Osteocyte (in vitro differentiated cells): ENCODE measurements at places on chromosomes 2 and 18. TPM values are rescaled to one million over a fixed set of nuclear protein-coding genes. Genes with fewer than 3 reads are reported as not detected.

GRCh38 chr18:59621027-59621426 lies 76.2 kb downstream of the CCBE1 start:
- no peak overlapping the region for H3K4me3 ChIP-seq
- H3K36me3 ChIP-seq, result no peaks in the 10 kb centered on the region
- H3K4me1 ChIP-seq, result peaks cover 70% of the 10 kb centered on the region
- H3K27ac ChIP-seq, result no peak overlapping the region
- DNase-seq, result no peak

DNA sequence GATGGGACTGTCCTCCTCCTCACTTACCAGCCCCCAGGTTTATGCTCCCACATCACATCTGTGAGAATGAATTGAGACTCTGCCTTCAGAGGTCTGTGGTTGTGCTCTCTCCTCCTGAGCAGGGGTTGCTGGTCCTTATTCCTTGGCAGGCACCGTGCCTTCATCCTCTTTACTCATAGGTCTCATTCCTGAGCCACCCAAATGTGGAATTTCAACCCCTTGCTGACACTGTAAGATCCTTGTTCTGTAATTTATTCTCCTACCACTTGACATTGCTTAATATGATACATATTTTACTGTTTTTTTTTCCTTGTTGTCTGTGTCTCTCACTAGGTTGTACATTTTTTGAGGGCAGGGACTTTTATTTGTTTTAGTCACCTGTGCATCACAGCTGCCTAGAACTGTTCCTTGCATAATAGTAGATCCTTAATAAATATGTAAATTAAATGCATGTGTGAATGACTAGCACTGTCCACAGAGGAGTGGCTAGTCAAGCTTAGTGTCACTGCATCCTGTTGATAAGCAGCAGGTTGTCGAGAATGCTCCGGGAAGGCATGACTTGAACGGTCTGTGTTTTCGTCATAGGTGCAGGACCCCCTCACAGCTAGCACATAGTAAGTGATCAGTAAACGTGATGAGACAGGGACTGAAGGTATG lies 180.6 kb downstream of the ZNF407 start:
- no peak overlapping the region for H3K4me3 ChIP-seq
- H3K27ac ChIP-seq, result no peak overlapping the region
- H3K27me3 ChIP-seq, result no peaks in the 10 kb centered on the region
- H3K36me3 ChIP-seq, result no peaks in the 10 kb centered on the region
- no peak for DNase-seq

DNA sequence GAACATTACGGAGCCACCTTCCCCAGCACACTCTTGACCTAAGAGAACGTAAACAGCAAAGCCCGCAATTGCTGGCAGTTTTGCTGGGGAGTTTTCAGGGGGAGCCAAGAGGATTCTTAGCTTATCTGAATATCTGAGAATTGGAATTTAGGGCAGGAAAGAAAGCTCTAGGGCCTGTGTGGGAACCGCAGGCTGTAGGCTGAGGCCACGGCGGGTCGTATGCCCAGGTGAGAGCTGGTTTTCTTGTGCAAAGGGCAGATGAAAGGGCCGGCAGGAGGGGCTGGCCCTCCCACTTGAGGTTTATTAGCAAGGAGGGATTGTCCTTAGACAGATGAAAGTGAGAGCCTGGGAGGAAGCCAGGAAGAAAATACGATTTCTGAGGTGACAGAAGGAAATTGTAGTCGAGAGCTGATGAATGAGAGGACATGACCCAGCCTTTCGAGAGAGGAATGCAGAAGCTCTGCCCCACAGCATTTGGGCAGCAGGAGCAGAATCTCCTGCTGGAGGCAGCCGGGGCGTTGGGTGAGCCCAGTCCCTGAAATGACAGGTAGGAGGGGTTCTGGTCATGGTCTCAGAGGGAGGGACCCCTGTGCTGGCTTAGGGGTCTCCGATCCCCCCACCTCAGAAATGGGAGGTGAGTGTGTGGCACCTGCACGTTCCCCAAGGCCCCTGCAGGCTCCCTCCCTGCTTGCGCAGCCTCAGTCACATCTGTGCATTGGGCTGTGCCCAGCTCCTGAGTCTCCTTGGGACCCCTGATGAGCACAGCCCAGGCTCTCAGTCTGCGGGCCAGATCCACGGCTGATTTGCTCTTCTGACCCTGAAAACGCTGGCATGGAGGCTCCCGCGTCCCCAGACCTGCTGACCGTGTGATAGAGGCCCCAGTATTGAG lies 61.1 kb downstream of the CABLES1 start:
- DNase-seq, result no peak
- H3K27me3 ChIP-seq, result no peaks in the 10 kb centered on the region
- H3K4me3 ChIP-seq, result no peak overlapping the region
- H3K27ac ChIP-seq, result no peak overlapping the region
- H3K4me1 ChIP-seq, result peaks cover 22% of the 10 kb centered on the region

DNA sequence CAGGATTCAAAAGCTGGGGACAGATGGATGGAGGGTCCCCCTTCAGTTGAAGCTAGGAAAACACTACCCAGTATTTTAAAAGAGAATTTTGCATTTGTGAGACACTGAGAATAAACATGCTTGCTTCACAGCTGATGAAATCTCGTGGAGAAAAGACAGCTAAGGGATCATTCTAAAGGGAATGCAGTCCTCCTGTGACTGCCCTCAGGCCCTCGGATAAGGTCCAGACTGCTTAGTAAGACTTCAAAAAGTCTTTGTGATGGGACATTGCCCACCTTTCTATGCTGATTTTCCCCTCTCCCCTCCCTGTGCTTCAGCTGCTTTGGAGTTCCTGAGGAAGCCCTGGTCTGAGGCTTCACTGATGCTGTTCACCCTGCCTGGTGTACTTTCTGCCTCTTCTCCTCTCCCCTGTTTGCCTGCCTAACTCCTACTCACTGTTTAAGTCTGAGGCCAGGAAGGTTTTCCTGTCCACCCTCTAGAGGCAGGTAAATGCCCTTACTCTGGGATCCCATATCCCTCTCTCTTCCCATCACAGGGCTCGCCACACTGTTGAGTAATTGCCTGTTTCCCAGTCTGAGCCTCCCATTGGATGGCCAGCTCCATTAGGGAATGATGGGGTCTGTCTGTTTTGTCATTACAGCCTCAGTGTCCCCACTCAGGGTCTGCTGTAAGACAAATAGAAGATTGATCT lies 26.6 kb downstream of the POLE4 start:
- no peak for DNase-seq
- H3K4me3 ChIP-seq, result no peak overlapping the region
- H3K36me3 ChIP-seq, result no peaks in the 10 kb centered on the region
- H3K4me1 ChIP-seq, result peaks cover 17% of the 10 kb centered on the region
- H3K27ac ChIP-seq, result no peak overlapping the region

- H3K27me3 ChIP-seq, result no peaks in the 10 kb centered on the region
- H3K27ac ChIP-seq, result no peak overlapping the region
- DNase-seq, result no peak
- peaks cover 21% of the 10 kb centered on the region for H3K4me1 ChIP-seq
- H3K36me3 ChIP-seq, result no peaks in the 10 kb centered on the region
- no peak overlapping the region for H3K4me3 ChIP-seq
These were observed 28.5 kb downstream of the INPP4A start for GRCh38 chr2:98472961-98473746.

DNA sequence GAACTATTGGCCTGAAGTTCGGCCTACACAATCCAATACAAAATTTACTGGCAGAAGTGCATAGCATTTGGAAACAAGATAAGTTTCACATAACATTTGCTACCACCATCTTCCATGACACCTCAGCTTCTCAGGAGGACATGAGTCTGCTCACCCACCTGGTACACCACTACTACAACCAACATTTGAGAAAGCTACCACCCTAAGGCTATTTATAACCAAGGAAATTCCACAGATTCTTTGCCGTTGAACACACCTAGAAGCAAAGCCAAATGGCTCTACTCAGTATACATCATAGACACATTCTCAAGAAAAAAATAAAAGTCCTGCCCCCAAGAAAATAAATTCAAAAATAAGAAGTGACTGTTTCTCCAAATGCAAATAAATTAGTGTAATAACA lies 145.3 kb downstream of the SPAG16 start:
- no peaks in the 10 kb centered on the region for H3K4me1 ChIP-seq
- H3K27me3 ChIP-seq, result peaks cover 4% of the 10 kb centered on the region
- no peak overlapping the region for H3K27ac ChIP-seq
- H3K36me3 ChIP-seq, result peaks cover 8% of the 10 kb centered on the region

- H3K4me1 ChIP-seq, result peaks cover 60% of the 10 kb centered on the region
- no peak overlapping the region for H3K4me3 ChIP-seq
- no peak for DNase-seq
- peak overlapping the region; percentile 87 for H3K27ac ChIP-seq
- no peaks in the 10 kb centered on the region for H3K27me3 ChIP-seq
- no peaks in the 10 kb centered on the region for H3K36me3 ChIP-seq
These were observed 9.2 kb downstream of the ACVR1 start for GRCh38 chr2:157866666-157867642.

GRCh38 chr18:48711651-48712486 lies 173.0 kb downstream of the CTIF start:
- H3K36me3 ChIP-seq, result peaks cover 50% of the 10 kb centered on the region
- no peaks in the 10 kb centered on the region for H3K27me3 ChIP-seq
- peaks cover 13% of the 10 kb centered on the region for H3K4me1 ChIP-seq
- H3K4me3 ChIP-seq, result no peak overlapping the region
- no peak for DNase-seq

GRCh38 chr2:73839653-73840411 lies 11.1 kb downstream of the STAMBP start:
- DNase-seq, result no peak
- no peak overlapping the region for H3K4me3 ChIP-seq
- peaks cover 15% of the 10 kb centered on the region for H3K36me3 ChIP-seq
- H3K27ac ChIP-seq, result peak overlapping the region; percentile 15
- H3K4me1 ChIP-seq, result peaks cover 18% of the 10 kb centered on the region
- H3K27me3 ChIP-seq, result no peaks in the 10 kb centered on the region

- H3K36me3 ChIP-seq, result no peaks in the 10 kb centered on the region
- no peak for DNase-seq
- no peak overlapping the region for H3K4me3 ChIP-seq
- H3K27me3 ChIP-seq, result peaks cover 51% of the 10 kb centered on the region
- H3K4me1 ChIP-seq, result no peaks in the 10 kb centered on the region
These were observed 16.7 kb upstream of the EDAR start for GRCh38 chr2:109005686-109006204.

DNA sequence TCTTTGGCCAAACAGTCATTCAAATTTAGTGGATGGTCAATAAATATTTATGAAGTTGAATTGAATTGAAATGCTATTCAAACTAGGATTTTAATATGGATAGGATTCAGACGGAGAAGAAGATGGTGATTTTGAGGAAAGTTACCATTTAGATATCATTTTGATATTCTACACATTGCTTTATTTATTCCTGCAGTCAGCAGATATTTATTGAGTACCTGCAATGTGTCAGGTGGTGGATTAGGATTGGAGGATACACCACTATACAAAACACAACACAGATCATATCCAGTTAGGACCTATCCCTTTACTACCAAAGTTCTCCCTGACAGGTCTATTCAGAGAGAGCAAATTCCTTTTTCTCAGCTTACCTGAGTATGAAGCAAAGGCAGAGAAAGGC lies 38.8 kb downstream of the MAPRE2 start:
- H3K27me3 ChIP-seq, result no peaks in the 10 kb centered on the region
- no peak for DNase-seq
- peaks cover 52% of the 10 kb centered on the region for H3K4me1 ChIP-seq
- peaks cover 16% of the 10 kb centered on the region for H3K36me3 ChIP-seq
- H3K27ac ChIP-seq, result no peak overlapping the region

DNA sequence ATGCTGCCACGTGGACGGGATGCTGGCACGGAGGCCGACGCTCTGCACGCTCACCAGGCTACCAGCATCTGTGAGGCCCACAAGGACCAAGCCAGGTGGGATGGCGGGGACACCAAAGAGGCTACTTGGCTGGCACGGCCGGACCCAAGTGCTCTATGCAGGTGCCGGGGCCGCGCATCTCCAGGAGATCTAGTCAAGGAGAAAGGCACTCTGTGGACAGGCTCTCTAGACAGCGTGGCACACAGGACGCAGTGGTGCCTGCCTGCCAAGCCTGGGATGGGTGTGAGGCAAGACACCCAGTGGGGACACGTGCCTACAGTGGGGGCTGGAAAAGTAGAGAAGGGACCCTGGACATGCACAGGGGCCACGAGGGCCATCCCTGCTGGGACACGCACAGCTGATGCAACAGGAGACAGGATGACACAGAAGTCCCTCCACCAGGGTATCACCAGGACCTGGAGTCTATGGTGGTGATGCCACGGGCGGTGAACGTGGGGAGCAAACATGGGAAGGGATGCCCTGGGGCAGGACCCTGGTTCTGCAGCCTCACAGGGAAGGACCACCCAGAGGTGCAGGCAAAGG lies 28.5 kb downstream of the ZNF516 start:
- H3K4me1 ChIP-seq, result peaks cover 10% of the 10 kb centered on the region
- no peaks in the 10 kb centered on the region for H3K27me3 ChIP-seq
- no peak overlapping the region for H3K4me3 ChIP-seq
- peak; percentile 77 for DNase-seq
- H3K36me3 ChIP-seq, result peaks cover 7% of the 10 kb centered on the region
- H3K27ac ChIP-seq, result no peak overlapping the region

DNA sequence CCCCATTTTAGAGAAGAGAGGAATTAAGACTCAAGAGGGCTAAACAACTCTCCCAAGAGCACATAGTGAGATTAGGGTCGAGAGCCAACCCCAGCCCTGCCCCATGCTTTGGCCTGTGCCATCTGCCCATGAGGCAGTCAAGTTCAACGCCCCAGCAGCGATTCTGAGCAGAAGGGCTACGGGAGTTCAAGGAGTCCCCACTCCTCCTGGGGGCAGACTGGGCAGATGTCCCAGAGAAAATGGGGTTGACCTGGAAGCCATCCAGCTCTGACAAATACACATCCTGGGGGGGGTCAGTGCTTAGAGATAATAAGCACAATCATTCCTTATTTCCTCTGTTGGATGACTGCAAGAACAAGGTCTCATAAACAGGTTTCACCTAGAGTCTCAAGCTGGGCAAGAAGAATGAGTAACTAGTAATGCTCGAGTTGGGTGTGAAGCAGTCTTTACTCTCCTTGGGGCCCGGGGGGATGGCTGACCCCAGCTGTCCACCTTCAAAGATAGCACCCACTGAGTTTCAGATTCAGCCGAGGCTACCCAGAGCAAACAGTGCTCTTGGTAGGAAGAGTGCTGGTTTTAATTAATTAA lies 716.4 kb downstream of the RNF144A start:
- H3K4me3 ChIP-seq, result no peak overlapping the region
- H3K27me3 ChIP-seq, result no peaks in the 10 kb centered on the region
- H3K4me1 ChIP-seq, result no peaks in the 10 kb centered on the region
- H3K36me3 ChIP-seq, result no peaks in the 10 kb centered on the region

Gene SCN2A
- total RNA-seq, result 0.24 and 0.73 TPM in 2 replicates

Gene SCN7A
- 0.11 TPM in 1 of 2 replicates, not detected in the other for total RNA-seq

Gene CXCR4
- total RNA-seq, result not detected in 2 replicates
